IMR-90 (cell line): ENCODE measurements at places on chromosomes 5 and 9. TPM values are rescaled to one million over a fixed set of nuclear protein-coding genes. Genes with fewer than 3 reads are reported as not detected.

GRCh38 chr9:113504725-113505590, 41.4 kb downstream of the RGS3 start:
- no peak overlapping the region for H3K4me3 ChIP-seq
- no peaks in the 10 kb centered on the region for H3K36me3 ChIP-seq
- no peak overlapping the region for H3K27ac ChIP-seq
- no peaks in the 10 kb centered on the region for H3K27me3 ChIP-seq

Gene TMEM174
- total RNA-seq, result not detected in 2 replicates

DNA sequence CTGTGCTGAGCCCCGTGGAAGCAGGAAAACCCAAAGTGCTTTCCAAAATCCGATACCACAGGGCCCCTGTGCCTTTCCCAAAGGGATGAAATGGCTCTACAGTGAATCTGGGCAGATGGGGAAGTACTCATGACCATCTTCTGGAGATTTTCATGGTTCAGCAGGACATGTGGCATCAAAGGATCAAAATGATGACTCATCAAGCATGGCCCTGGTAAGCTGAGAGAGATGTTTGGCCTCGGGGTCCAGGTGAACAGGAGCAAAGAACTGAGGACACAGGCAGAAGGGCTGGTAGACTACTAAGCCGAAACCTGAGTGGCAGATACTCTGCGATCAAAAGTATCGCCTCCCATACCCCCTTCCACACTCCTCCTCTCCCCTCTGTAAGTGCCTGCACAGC, 160.0 kb upstream of the EFNA5 start:
- no peak overlapping the region for H3K27ac ChIP-seq
- no peak overlapping the region for H3K4me3 ChIP-seq
- H3K27me3 ChIP-seq, result no peaks in the 10 kb centered on the region
- H3K36me3 ChIP-seq, result no peaks in the 10 kb centered on the region
- H3K4me1 ChIP-seq, result peaks cover 4% of the 10 kb centered on the region

GRCh38 chr9:20526500-20527319, 95.6 kb downstream of the MLLT3 start:
- H3K27me3 ChIP-seq, result no peaks in the 10 kb centered on the region
- H3K27ac ChIP-seq, result no peak overlapping the region
- H3K36me3 ChIP-seq, result no peaks in the 10 kb centered on the region
- H3K4me3 ChIP-seq, result no peak overlapping the region

Gene SLC45A2
- not detected in 2 replicates for total RNA-seq

GRCh38 chr9:89109666-89110065, 69.0 kb downstream of the SHC3 start:
- peak; percentile 52 for DNase-seq
- H3K27ac ChIP-seq, result no peak overlapping the region
- peaks cover 11% of the 10 kb centered on the region for H3K36me3 ChIP-seq
- H3K27me3 ChIP-seq, result no peaks in the 10 kb centered on the region
- no peak overlapping the region for H3K4me3 ChIP-seq
- peaks cover 6% of the 10 kb centered on the region; the same call in 1 of the 2 replicates for H3K4me1 ChIP-seq

DNA sequence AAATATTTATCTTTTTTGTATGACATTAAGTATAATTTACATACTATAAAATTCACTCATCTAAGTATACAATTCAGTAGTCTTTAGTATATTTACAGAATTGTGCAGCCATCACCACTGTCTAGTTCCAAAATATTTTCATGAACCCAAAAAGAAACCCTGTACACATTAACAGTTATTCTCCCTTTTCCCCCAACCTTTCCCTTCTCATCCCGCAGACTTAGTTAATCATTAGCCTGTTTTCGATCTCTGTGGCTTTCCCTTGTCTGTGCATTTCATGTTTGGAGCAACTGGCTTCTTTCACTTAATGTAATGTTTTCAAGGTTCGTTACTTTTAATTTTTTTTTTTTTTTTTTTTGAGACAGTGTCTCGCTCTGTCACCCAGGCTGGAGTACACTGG, 37.5 kb downstream of the MTREX start:
- peaks cover 26% of the 10 kb centered on the region for H3K36me3 ChIP-seq
- H3K4me3 ChIP-seq, result no peak overlapping the region
- H3K27ac ChIP-seq, result no peak overlapping the region
- DNase-seq, result no peak
- no peaks in the 10 kb centered on the region for H3K4me1 ChIP-seq

Gene IRX1
- not detected in 2 replicates for total RNA-seq

GRCh38 chr9:137482094-137482781, 23.1 kb upstream of the NSMF start:
- no peak overlapping the region for H3K4me3 ChIP-seq
- peaks cover 13% of the 10 kb centered on the region; the same call in 1 of the 2 replicates for H3K27me3 ChIP-seq
- H3K36me3 ChIP-seq, result no peaks in the 10 kb centered on the region
- peak; percentile 93 for DNase-seq
- H3K4me1 ChIP-seq, result peaks cover 6% of the 10 kb centered on the region
- peak overlapping the region; percentile 5; the same call in 1 of the 2 replicates for H3K27ac ChIP-seq

DNA sequence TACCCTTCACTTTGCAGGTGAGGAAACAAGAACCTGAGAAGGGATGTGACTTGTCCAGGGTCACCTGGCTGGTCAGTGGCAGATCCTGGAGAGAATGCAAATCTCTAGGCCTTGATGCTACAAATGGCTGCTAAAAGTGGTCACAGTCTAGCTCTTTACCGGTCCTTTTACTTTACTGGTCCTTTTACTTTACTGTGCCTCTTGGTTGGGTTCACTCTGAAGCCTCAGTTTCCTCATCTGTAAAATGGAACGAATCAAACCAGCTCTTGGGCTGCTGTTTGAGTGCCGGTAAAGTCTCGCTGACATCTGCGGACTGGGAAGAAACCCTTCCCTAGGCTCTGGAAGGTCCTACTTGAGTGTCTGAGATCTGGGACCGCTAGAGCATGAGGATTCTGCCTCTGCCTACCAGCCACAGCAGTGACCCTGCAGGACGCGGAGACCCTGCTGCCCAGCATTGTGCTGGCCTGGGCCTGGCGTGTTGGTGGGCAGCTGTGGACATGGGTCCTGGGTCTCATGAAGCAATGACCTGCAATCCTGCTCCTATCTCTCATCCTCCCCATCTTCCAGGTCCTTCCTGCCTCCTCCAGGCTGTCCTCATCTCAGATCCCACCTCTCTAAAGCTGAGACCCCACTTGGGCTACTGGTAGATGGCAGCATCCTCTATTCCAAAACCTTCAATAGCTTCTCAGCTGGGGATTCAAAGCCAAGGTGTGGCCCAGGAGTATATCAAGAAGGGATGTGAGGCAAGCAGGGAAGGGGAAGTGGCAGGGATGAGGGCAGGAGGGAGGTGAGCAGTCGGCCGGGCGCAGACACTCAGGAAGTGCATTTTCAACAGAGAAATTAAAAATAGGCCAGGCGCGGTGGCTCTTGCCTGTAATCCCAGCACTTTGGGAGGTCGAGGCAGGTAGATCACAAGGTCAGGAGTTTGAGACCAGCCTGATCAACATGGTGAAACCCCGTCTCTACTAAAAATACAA, 13.3 kb downstream of the CORO2A start:
- no peak overlapping the region for H3K27ac ChIP-seq
- H3K27me3 ChIP-seq, result peaks cover 4% of the 10 kb centered on the region
- no peaks in the 10 kb centered on the region for H3K4me1 ChIP-seq
- no peak overlapping the region for H3K4me3 ChIP-seq
- DNase-seq, result no peak

Gene CDKN2B
- total RNA-seq, result 3.6 and 5.6 TPM in 2 replicates

Gene GDA
- total RNA-seq, result not detected in 2 replicates

DNA sequence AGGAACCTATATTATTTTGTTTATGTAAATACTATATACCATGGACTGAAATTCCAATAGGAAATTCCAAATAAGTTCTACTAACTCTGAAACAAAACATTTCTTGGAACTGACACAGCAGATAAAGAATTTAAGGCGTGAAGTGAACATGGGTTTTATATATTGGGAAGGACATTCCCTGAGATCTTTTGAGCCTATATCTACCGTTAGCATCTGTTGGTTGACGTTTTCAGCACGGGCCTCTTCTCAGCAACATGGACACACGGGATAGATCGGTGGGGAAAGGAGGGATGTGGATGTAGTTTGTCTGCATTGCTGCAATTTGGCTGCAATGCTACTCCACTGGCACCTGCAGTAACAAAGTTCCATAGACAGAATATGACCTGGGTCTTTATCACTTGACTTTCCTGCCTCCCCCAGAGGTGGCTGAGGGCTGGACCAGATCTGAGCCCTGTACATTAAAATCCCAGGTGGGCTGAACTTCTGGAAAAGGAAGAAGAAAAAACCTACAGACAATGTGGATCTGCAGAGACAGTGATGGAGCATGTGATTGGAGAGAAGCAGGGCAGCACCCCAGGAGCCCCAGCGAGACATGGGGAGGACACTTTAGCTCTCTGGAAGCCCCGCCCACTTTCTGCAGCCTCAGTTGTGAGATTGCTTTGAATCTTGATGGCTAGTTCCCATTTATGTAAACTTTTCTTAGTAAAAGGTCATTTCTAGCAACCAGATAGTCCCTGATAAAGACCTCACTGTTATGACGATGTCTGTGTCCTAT, 91.2 kb upstream of the CPEB4 start:
- H3K27ac ChIP-seq, result no peak overlapping the region
- H3K4me1 ChIP-seq, result no peaks in the 10 kb centered on the region
- no peak overlapping the region for H3K4me3 ChIP-seq
- no peaks in the 10 kb centered on the region for H3K36me3 ChIP-seq
